ENCODE measurements at places on chromosomes 7 and 10.

- DNase-seq: no peak
Measured at GRCh38 chr7:127745445-127745844, 93.5 kb downstream of the SND1 start.

DNA sequence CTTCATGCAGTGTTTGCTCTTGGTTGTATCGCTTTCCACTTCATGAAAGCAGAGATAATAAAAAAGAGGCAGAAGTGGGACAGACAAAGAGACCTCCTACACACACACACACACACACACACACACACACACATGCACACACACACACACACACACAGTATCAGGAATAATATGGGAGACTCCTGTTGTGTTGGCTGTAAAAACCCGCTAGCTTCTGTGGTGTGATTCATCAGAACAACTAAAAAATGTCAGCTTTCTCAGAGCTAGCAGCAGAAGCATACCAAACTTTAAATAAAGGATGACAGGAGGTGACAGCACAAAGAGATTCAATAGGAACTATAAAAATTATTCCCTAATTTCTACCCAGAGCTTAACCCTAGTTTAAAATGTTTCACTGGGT is 148.2 kb upstream of the LRRTM3 start:
- no peak for DNase-seq

DNA sequence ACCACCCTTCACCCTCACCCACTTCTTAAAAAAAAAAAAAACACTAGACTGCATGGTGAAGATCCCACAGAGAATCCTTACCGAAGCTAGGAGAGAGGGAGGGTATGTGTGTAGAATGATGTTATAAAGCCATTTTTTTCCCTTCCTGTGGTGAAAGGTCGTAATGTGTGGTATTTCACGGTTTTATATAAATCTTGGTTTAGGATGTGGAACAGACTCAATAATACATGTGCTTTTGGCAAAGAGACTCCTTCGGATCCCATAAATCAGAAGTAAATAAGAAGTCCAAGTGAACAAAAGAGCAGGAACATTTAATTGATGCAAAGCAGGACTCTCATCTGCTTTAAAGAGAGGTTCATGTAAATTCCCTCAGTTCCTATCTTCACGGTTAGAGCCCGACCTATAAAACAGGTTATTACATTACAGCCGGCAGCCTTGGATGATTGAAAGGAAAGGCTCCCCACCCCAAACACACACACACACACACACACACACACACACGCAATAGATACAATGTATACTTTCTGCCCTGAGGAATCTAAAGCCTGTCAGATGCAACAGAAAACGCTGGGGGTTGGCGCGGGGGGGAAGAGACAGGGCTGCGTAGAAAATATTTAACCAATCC is 8.8 kb downstream of the DLX5 start:
- no peak for DNase-seq

- no peak for DNase-seq
Measured at GRCh38 chr10:19483421-19483820, 332.8 kb upstream of the PLXDC2 start.

DNA sequence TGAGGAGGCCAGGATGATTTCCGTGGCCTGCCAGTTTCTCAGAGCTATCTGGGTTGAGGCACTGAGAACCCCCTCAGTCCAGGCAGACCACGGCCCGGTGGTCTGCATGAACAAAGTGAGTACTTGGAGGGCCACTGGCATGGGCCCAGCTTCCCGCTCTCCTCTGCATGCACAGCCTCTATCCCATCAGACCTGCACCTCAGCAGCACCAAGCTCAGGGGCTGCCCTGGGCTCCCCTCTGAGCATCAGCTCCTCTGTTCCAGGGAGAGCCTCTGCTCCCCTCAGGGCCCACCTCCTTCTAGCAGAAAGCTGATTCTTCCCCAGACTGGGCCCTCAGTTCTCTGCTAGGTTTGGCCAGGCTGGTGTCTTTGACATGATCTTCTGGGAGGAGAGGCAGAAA is 469.9 kb downstream of the DNAJB6 start:
- no peak for DNase-seq

- DNase-seq: no peak
Measured at GRCh38 chr7:127029823-127030222, 222.9 kb downstream of the GRM8 start.

DNA sequence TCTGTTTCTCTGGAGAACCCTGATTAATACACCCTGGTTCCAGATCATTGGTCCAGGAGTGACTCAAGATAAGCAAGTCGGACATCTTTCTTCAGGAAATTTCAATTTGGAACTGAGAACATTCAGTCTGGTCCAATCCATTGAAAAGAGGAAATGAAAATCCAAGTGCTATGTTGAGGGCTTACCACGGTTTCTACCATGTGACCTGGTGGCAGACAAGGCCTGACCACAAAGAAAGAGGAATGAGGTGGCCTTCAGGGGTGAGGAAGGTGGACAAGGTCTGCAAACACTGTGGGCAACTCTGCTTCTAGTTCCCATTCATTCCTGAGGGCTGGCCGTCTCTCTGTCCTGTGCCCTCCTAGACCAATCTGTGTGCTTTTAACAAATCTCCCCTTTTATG is 149.2 kb upstream of the GHITM start:
- no peak for DNase-seq

DNA sequence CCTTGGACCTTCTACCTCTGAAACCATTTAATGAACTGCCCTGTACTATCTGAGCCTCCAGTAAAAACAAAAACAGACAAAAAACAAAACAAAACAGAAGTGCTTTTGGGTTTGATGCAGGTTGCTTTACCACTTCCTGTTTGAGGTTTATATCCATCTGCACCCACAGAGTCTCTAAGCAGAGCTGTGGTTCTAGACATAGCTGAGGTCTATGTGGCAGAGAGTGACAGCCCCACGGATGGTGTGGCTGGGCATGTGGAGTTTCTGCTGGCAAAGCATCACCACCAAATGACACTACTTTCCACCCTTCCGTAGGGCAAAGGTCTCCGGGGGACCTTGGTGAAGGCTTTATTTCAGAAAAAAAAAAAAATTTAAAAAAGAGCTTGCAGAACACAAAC is 754.2 kb downstream of the GRID1 start:
- DNase-seq: no peak

All from fibroblast of skin of left biceps (primary cell).